ENCODE measurements at places on chromosomes 16 and 17.

DNA sequence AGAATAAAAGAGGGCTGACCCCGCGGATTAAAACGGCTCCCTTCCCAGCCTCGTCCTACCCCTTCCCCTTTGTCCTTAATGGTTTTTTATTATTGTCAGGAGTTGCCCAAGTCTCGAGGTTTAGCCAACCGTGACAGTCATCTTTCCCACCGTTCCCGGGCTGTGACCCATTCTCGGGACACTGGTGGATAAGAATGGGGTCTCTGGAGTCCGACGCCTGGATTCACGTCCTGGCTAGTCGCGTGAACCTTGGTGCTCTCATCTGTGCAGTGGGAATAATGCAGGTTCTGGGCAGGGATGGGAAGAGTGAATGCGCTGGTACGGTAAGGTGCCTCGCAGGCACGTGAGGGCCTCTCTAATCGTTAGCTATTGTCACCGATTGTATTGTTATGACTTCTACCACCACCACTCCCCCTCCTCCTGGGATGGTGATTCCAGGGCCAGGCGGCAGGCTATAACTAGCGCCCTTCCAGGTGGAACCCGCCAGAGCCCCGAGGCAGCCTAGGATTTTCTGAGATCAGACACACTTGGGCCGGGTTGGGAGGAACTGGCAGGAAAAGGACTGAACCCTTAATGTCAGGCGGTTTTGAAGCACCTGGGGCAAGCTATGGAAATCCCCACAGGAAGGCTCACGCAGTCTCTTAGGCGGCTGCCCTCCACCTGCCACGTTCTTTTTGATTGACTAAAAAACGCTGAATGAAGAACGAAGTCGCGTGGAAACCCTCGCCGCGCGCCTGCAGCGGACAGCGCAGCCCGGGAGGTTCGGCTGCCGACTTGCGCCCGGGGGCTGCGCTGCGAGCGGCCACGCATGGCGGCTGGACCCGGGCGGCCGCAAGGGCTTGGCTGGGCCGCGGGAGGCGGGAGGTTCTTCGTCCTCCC is 2.7 kb downstream of the HS3ST3B1 start:
- DNase-seq: peak; percentile 31

DNA sequence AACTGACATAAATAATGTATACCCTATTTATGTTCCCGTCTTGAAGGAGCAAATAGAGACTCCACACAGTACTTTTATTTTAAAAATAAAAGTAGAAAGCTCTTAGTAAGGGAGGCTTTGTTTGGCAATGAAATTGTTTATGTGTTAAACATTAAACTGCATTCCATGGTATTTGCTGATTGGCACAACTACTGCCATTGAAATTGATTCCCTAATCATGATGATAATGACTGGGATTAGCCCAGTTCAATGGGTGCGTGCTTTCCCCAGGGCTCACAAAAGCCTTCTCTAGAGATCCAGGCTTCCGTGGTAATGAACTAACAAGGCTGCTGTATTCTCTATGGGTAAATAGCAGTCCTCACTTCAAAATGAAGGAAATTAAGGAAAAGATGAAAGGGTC is 67.5 kb downstream of the GPRC5B start:
- DNase-seq: no peak

DNA sequence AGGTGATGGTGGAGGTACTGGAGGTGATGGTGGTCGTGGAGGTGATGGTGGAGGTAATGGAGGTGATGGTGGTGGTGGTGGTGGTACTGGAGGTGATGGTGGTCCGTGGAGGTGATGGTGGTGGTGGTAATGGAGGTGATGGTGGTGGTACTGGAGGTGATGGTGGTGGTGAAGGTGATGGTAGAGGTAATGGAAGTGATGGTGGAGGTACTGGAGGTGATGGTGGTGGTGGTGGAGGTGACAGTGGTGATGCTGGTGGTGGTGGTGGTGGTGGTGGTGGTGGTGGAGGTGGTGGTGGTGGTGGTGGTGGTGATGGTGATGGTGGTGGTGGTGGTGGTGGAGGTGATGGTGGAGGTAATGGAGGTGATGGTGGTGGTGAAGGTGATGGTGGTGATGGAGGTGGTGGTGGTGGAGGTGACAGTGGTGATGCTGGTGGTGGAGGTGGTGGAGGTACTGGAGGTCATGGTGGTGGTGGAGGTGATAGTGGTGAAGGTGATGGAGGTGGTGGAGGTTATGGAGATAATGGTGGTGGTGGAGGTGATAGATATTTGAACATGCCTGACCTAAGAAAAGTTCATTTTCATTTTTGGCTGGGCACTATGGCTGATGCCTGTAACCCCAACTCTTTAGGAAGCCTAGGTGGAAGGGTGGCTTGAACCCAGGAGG is 55.0 kb downstream of the RNF213 start:
- no peak for DNase-seq

GRCh38 chr17:21127509-21128077 is 829 bp downstream of the DHRS7B start:
- DNase-seq: no peak

DNA sequence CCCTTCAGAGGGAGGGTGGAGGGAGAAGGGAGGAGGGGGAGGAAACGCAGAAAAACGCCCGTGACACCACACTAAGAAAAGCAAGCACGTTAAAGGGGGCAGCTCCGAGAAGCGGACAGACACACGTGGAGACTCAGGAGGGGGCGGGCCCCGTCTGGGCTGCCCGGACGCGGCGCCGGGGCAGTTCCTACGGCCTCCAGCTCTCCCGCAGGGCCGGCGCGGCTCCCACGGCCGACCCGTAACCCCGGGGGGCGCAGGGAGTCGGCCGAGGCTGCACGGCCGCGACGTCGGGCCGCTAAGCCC is 362 bp downstream of the KLHDC4 start:
- peak; percentile 51 for DNase-seq

GRCh38 chr17:57455063-57455914 is 199.0 kb downstream of the MSI2 start:
- no peak for DNase-seq

- peak; percentile 13 for DNase-seq
Measured at GRCh38 chr16:57802341-57803133, at the start of gene KIFC3. TSS of gene KIFC3 (minus strand) at chr16:57802491. CDS start at chr16:57798243, 4,248 bp downstream.

- DNase-seq: no peak
Measured at GRCh38 chr17:9645851-9646545, 681 bp downstream of the USP43 start.

DNA sequence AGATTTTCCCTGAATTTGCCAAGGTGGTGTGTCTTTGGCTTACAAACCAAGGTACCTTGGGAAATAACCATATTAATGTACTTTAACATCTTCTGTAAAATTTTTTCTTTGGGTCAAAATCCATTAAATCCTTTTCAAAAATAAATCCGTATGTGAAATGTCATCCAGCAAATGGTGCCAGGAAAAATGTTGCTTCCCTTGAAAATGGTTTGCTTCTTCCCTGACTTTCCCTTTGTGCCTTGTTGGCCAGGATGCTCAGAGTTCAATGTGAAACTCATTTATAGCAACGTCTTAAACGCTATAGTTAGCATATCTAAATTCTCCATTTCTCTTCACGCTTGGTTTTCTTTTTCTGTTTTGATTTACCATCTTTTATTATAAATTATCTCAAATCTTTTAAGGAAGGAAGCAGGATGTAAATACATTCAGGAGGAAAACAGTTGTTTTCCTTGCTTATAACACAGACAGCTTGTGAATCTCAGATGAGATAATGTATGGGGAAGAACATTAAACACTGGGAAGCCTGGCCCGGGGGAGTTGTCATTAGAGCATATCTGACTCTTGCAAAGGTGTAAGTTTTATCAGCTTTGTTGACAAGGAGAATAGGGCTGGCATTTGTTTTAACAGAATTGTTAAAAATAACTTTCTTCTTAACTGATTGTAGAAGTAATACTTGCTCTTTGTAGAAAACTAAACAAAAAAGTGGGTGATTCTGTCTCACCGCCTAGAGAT is 42.1 kb downstream of the GPRC5B start:
- no peak for DNase-seq

- no peak for DNase-seq
Measured at GRCh38 chr17:60103957-60104356, 25.2 kb upstream of the HEATR6 start.

DNA sequence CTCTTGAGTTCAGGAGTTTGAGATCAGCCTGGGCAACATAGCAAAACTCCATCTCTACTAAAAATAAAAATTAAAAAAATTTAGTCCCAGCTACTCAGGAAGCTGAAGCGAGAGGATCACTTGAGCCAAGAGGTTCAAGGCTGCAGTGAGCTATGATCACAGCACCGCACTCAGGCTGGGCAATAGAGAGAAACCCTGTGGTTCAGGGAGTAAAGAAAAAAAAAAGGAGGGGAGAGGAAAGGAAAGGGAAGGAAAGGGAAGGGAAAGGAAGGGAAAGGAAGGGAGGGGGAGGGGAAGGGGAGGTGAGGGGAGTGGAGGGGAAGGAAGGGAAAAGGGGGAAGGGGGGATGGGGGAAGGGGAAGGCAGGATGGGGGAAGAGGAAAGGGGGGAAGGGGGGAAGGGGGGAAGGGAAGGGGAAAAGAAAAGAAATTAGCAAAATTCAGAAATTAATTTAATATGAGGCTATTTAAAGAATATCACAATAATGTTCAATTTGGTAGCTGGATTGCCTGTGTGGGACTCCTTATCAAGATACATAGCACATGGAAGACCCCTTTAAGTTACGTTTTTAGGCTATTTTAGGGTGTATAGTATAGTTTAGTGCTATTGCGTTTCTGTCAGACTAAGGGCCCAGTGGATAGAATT is 424.3 kb downstream of the CDH8 start:
- DNase-seq: no peak

GRCh38 chr16:79283578-79283977 is 317.0 kb downstream of the MAF start:
- no peak for DNase-seq

DNA sequence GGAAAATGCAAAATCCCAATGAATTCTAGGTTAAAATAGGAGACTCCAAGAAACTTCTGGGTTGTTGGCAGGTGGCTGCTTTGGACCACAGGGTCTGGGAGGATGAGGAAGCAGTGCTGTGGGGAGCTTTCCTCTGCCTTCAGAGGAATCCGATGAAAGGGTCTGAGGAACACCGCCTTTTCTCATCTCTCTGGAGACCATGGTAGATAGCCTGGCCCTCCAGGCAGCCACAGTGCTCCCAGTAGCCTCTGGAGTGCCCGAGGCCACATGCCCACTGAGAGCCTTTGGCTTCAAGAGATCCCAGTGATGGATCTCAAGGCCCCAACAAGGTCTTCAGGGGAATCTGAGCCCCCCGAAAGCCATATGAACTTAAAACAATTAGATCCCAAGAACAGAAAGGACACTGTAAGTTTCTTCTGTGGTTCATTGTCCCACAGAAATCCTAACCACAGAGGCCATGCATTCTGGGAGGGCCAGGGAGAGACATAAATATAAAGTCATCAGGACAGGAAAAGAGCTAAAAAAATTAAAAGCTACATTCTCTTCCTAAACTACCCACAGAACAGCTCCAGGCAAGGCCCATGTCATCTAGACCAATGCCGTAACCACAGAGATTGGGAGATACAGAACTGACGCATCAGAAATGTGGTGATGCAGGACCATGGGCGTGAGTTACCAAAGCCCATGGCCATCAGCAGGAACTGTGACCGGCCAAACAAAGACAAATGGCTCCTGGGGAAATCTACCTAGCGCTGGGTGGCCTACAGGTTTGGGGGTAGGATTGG is 24.3 kb downstream of the TK2 start:
- no peak for DNase-seq

- DNase-seq: no peak
Measured at GRCh38 chr16:27818246-27818645, 245.3 kb downstream of the GSG1L start.

GRCh38 chr17:48630009-48630924 is 4.1 kb upstream of the HOXB9 start:
- DNase-seq: no peak

- peak; percentile 38 for DNase-seq
Measured at GRCh38 chr17:38584350-38584925, 21.3 kb downstream of the SRCIN1 start.

GRCh38 chr16:54027558-54027957 is 259.0 kb downstream of the IRX3 start:
- DNase-seq: no peak

DNA sequence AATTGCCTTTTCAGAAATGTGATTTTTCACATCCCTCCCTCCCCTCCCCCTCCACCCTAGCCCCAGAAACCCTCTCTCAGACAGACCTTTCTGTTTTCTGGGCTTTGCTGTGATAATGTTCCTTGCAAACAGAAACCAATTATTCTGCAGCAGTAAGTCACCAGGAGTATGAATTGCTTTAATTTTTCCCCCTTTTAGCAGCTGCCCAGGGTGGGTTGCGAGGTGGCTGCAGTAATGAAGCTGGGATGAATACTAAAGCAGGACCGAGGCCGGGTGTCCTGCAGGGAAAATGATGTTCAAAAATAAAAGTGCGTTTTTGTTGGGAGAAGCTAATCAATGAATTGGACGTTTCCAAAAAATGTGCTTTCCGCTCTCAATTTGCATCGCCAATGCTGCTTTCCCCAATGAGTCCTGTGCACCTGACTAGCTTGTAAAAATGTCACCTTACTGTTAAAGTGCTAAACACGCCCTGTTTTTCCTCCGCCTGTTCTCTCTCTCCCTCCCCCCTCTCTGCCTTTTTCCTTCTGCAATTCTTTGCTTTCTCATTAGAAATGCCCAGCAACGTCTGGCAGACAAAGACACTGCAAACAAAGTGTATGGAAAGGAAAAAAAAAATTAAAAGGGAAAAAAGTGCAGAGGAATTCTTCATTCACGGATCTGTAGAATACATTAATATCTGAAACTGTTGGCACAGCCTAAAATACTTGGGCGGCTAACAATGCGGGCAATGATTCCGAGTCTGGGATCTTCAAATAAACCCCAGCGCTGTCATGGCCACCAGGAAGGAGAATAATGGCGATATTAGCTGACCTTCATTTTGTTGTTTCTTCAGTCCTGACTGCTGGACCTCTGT is 244.1 kb downstream of the STX8 start:
- DNase-seq: no peak

- DNase-seq: no peak
Measured at GRCh38 chr16:84356591-84357116, 11.7 kb upstream of the ATP2C2 start.

Data from effector CD8-positive, alpha-beta T cell (primary cell).